ENCODE measurements at places on chromosomes 11 and 22. TPM values are rescaled to one million over a fixed set of nuclear protein-coding genes. Genes with fewer than 3 reads are reported as not detected.
A peak's percentile ranks its signal among the peaks of the same experiment; 100 is the strongest.

The FAM83F gene
- polyA plus RNA-seq: not detected

The RFPL2 gene
- polyA plus RNA-seq: not detected

The RBFOX2 gene
- polyA plus RNA-seq: not detected

The NEFH gene
- not detected for polyA plus RNA-seq

The GLB1L3 gene
- polyA plus RNA-seq: not detected

The HINFP gene
- 9.2 TPM for polyA plus RNA-seq

The SYCE3 gene
- not detected for polyA plus RNA-seq

The OR8G5 gene
- polyA plus RNA-seq: not detected

- no peak for DNase-seq
- peaks cover 3% of the 10 kb centered on the region for H3K36me3 ChIP-seq
- H3K27me3 ChIP-seq: peaks cover 29% of the 10 kb centered on the region
- H3K4me1 ChIP-seq: peaks cover 43% of the 10 kb centered on the region
- no peak overlapping the region for H3K4me3 ChIP-seq
Measured at GRCh38 chr11:33897761-33898375, 6.0 kb upstream of the LMO2 start.

GRCh38 chr22:47367107-47367690, 604.7 kb downstream of the TBC1D22A start:
- no peaks in the 10 kb centered on the region for H3K36me3 ChIP-seq
- no peak overlapping the region for H3K27ac ChIP-seq
- H3K4me1 ChIP-seq: no peaks in the 10 kb centered on the region
- DNase-seq: no peak
- H3K4me3 ChIP-seq: no peak overlapping the region

- no peak for DNase-seq
- H3K27me3 ChIP-seq: no peaks in the 10 kb centered on the region
- H3K36me3 ChIP-seq: peaks cover 35% of the 10 kb centered on the region
- H3K4me3 ChIP-seq: no peak overlapping the region
- no peak overlapping the region for H3K27ac ChIP-seq
Measured at GRCh38 chr22:17597217-17597616, 31.3 kb downstream of the ATP6V1E1 start.

GRCh38 chr11:111933872-111934271, 3.3 kb upstream of the DIXDC1 start:
- H3K36me3 ChIP-seq: no peaks in the 10 kb centered on the region
- no peak for DNase-seq
- no peak overlapping the region for H3K27ac ChIP-seq
- H3K4me3 ChIP-seq: no peak overlapping the region
- peaks cover 4% of the 10 kb centered on the region for H3K27me3 ChIP-seq

DNA sequence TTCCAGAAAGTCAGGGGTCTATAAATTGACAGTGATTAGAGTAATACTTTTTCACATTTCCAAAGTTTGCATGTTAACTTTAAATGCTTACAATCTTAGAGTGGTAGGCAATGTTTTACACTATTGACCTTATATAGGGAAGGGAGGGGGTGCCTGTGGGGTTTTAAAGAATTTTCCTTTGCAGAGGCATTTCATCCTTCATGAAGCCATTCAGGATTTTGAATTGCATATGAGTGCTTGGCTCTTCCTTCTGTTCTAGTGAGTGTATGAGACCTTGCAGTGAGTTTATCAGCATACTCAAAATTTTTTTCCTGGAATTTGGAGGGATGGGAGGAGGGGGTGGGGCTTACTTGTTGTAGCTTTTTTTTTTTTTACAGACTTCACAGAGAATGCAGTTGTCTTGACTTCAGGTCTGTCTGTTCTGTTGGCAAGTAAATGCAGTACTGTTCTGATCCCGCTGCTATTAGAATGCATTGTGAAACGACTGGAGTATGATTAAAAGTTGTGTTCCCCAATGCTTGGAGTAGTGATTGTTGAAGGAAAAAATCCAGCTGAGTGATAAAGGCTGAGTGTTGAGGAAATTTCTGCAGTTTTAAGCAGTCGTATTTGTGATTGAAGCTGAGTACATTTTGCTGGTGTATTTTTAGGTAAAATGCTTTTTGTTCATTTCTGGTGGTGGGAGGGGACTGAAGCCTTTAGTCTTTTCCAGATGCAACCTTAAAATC, 5.3 kb downstream of the MALAT1 start:
- H3K27me3 ChIP-seq: peaks cover 31% of the 10 kb centered on the region
- DNase-seq: peak; percentile 18
- no peak overlapping the region for H3K4me3 ChIP-seq
- peaks cover 31% of the 10 kb centered on the region for H3K36me3 ChIP-seq
- no peak overlapping the region for H3K27ac ChIP-seq

DNA sequence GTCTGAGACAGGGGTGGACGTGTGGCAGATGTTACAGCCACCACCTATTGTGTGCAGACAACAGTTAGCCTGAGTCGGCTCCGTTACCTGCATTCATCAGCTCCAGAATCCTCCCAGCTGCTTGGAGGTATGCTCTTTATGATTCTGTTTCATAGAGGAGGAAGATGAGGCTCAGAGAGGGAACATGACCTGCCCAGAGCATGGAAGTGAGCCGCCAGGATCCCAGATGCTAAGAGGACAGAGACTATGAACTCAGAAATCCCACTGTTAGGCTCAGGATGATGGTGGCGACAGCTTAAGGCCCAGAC, 1.5 kb downstream of the EMID1 start:
- H3K4me1 ChIP-seq: peaks cover 38% of the 10 kb centered on the region
- no peak overlapping the region for H3K27ac ChIP-seq

- no peak overlapping the region for H3K27ac ChIP-seq
- peaks cover 18% of the 10 kb centered on the region for H3K4me1 ChIP-seq
- DNase-seq: no peak
Measured at GRCh38 chr11:134380229-134380628, 31.8 kb downstream of the B3GAT1 start.

- no peak overlapping the region for H3K4me3 ChIP-seq
- H3K27ac ChIP-seq: no peak overlapping the region
- no peak for DNase-seq
Measured at GRCh38 chr22:34356481-34356880, 436.2 kb upstream of the LARGE1 start.

Data from immature natural killer cell (primary cell).